Stimulated activated CD8-positive, alpha-beta memory T cell treated with anti-CD3 and anti-CD28 coated beads, Interleukin-2, amount 100 ng/mL, for 1 hour (primary cell): ENCODE measurements at places on chromosomes 5 and 9.

GRCh38 chr5:52738095-52738506 lies 49.6 kb upstream of the ITGA1 start:
- DNase-seq = no peak

GRCh38 chr5:72618708-72619107 lies 111.5 kb upstream of the ZNF366 start:
- DNase-seq = no peak

DNA sequence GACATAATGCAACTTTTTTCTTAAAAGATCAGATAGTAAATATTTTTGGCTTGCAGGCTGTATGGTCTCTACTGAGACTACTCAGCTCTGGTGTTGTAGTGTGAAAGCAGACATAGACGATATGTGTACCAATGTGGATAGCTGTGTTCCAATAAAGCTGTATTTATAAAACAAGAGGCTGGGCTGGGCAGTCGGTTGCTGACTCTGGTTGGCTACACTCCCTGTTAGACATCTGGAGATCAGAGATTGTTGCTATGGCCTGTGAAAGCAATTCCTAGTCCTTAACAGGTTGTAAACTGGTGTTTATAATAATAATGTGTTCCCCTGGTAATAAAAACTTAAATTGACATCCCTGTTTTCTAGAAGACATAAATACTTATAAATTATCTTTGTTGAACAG lies 24.4 kb upstream of the SCAMP1 start:
- DNase-seq = no peak

DNA sequence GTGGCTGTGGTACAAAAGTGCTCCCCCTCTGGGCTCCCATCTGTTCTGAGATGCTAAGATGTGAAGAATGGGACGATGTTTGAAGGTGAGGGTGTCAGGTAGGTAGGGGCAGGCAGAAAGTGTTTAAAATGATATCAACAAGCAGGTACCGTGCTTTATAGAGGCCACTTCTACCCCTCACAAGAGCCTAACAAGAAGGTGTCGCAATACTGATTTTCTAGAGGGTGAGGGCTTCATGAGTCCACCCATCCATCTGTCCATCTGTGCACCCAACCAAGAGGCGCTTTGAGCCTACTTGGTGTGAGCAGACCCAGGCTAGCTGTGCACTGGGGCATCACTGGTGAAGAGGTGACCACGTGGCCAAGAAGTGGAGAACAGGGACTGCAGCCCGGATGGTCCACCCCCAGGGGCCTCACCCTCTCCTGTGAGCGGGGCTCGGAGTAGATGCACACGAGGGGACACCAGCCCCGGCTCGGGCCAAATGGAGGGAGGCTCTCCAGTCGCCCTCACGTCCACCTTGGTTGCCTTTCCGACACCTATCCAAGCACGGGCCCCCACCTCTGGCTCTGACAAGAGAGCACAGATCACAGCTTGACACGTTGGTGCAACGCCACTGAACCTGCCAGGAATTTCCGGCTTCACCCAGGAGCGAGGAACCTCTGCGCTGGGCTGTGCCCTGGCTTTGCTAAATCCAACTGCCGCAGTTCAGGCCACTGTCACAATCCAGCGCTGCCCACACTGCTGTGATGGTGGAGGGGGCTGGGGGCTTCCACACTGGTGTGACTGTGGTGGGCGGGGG lies 34.5 kb downstream of the CRB2 start:
- DNase-seq = no peak

- DNase-seq = no peak
These were observed 415.4 kb downstream of the CDH9 start for GRCh38 chr5:26622947-26623346.
